ENCODE measurements at places on chromosomes 5 and 9.

DNA sequence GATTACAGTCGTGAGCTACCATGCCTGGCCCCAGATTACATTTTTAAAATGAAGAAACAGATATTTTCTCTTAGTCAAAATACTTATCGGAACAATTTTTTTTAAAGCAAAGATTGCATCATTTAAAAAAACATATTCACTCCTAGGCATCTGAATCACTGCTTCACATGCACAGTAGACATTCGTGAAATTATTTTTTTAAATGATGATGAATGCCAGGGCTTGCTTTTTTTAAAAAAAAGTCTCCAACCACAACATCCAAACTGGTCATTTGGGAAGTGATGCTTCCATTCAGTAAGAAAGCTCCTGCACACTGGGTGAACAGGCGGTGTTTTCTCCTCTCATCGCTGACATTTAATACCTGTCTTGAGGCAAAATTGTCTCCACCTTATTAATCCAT is 223.0 kb upstream of the DMRT1 start:
- DNase-seq, result no peak

- peak; percentile 66 for DNase-seq
These were observed 110.7 kb upstream of the RAD23B start for GRCh38 chr9:107172160-107172978.

DNA sequence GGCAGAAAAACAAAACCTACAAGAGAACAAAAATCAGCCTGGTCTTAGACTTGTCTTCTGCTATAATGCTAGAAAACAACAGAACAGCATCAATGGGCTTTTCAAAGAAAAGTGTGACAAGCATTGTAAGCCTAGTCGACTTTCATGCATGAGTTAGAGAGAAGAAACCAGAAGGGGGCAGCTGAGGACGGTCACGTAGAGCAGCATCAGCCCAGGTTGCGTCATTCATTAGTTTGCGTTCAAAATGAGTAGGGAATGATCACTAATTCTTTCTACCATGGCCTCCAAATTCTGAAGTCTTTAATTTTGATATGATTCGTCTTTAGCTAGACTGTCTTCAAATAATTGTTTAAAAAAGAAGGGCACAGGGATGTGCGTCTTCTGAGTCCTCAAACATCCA is 4.7 kb upstream of the ISCA1 start:
- no peak for DNase-seq

GRCh38 chr9:107163370-107163769 is 119.7 kb upstream of the RAD23B start:
- DNase-seq, result no peak

GRCh38 chr9:133806623-133807010 is 68.5 kb upstream of the SARDH start:
- DNase-seq, result no peak

DNA sequence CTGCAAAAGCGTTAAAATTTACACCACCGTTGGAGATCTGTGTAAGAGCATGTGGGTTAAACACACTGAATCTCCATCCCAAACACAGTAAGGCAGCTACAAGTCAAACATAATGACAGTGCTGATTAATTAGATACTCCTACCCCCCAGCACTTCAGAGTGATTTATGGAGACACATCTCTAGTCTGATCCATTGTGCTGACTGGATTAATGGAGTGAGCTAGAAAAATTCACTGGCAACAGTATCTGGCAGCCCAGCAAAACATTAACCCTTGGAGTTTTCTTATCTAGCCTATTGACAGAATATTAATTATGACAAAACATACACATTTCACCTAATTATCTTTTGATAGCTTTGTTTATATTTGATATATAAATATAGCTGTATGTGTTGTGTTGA is 188.6 kb upstream of the ISL1 start:
- DNase-seq, result no peak

- DNase-seq, result peak; percentile 92
These were observed 530 bp downstream of the RAPGEF1 start for GRCh38 chr9:131739133-131739958.

- peak; percentile 43 for DNase-seq
These were observed at the start of gene LARP1 for GRCh38 chr5:154755361-154756008. Gene LARP1, plus strand, starts transcription at chr5:154755377. Its CDS starts 381 bp downstream, at chr5:154755758.

DNA sequence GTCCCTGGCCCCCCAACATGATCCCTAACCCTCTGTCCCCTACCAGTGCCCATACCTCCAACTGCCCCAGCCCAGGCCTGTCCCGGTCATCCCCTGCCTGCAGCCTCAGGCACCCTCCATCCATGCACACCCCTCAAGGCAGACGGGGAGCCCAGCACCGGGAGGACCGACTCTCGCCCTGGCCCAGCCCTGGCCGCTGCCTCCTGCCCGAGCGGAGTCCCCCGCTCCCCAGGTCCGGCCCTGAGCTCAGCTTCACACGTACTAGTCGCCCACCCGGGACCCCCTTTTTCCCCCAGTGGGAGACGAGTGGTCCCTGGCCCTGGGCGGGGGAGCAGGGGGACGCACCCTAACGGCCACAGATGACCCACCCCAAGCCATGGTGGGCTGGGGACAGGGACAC is 49.0 kb upstream of the UBAC1 start:
- peak; percentile 65 for DNase-seq

DNA sequence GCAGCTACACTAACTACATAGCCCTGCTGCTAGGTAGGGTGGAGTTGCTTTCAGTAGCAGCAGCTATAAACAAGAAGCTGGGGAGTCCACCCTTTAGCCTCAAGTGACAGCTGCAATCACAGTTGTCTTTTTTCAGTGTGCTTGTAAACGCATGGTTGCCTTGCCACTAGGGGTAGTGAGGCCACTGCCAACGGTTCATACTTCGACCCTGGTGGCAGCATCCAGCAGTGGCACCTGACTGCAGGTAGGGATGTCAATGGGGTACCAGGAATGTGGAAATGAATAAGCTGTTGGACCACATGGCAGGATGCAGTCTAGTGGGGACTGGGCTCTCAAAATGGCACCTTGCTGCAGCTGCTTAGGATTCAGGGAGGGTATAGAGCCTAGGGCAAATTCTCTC is 367.2 kb downstream of the RASEF start:
- no peak for DNase-seq

DNA sequence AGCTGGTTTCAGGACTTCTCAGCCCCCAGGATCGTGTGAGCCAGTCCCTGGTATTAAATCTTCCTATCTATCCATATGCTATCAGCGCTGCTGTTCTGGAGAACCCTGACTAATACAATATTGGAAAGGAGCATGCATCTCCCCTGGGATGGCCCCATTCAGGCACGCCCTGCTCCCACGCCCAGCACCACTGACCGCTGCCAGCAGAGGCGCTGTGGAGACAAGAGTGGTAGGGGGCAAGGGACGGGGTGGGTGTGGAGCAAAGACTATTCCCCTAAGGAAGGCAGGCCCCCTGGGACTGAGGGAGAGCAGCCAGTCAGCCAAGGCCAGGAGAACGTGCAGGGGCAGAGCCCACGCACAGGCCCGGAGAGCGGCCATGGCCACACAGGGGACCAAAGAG is 116.0 kb downstream of the VAV2 start:
- DNase-seq, result no peak

DNA sequence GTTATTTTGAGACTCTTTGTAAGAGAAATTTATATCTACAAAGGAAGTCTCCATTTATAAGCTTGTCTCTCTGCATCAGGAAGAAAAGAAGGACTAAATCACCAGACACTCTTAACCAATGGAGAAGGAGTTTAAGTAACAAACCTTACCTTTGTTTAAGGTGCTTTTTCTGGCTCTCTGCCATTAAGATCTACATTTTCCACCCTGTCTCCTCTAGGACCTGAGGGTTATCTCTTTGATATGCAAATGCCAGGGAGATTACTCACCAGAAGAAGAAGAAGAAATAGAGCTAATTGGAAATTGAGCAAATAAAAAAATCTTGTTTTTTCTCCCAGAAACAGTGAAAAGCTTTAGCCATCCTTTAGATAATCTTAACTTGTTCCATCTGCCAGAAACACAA is 60.9 kb downstream of the CDKN2A start:
- no peak for DNase-seq

DNA sequence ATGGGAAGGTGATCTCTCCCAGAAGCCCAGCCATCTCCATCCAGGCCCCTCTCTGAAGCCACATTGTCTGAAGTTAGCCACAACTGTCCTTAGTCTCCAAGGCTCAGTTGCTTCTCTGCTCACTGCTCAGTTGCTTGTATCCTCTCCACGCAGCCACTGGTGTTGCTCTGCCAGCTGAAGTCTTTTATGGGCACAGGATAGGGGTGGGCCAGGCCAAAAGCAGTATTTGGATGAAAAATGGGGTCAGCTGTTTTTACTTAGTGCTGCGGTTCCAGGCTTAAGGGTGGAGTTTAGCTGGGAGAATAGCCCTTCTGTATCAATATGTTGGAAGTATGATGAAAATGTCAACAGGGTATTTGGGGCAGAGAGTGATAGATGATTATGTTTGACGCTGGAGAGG is 168.8 kb upstream of the PPP1R2B start:
- no peak for DNase-seq

DNA sequence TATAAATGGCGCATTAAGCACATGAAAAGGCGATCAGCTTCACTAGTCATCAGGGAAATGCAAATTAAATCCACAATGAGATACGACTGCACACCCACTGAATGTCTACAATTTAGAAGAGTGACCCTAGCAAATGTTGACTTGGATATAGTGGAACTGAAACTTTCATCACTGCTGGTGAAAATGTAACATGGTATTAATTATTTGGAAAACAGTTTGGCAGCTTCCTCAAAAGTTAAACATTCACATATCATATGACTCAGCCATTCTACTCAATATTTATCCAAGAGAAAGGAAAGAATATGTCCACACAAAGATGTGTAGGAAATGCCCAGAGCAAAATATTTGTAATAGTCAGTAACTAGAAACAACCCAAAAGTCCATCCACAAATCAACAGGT is 146.5 kb downstream of the LPAR1 start:
- DNase-seq, result no peak

DNA sequence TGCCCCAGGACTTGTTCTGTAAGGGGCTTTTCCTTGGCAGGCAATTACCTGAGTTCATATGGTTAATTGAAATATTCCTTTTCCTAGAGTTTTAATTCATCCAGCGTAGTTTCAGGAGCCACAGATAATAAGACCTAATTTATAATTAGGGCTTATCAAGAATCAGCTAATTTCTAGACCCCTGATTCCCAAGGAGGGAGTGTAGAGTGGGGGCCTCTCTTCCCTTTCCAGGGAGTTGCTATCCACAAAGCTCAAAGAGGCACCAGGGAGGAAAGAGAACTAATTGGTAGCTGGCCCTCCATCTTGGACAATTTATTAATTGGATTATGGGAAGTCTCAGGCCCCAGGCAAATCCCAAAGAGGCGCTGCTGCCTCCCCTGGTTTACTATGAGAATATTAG is 75.8 kb upstream of the ZNF618 start:
- DNase-seq, result no peak

- no peak for DNase-seq
These were observed 83.0 kb downstream of the NTNG2 start for GRCh38 chr9:132244582-132245455.

DNA sequence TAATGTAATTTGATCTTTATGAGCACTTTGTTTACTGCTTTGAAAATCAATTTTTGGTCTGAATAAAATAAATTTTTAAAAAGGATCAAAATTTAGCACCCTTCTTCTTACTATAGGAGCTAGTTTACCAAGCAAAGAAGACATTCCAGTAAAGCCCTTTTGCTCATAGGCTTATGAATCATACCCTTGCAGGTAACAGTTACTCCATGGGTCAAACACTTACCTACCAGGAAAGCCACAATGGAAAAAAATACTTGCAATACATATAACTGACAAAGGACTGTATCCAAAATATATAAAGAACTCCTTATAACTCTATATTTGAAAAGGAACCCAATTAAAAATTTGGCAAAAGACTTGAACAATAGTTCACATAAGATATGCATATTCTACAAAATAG is 66.6 kb downstream of the SHOC1 start:
- DNase-seq, result no peak

- DNase-seq, result no peak
These were observed 11.2 kb downstream of the CDK5RAP2 start for GRCh38 chr9:120568816-120569215.

GRCh38 chr9:138046641-138047301 is 169.2 kb downstream of the CACNA1B start:
- peak; percentile 18 for DNase-seq

GRCh38 chr9:126096340-126096739 is 230.3 kb upstream of the MVB12B start:
- DNase-seq, result no peak

- no peak for DNase-seq
These were observed 1.9 kb downstream of the SNX18 start for GRCh38 chr5:54519509-54519876.

DNA sequence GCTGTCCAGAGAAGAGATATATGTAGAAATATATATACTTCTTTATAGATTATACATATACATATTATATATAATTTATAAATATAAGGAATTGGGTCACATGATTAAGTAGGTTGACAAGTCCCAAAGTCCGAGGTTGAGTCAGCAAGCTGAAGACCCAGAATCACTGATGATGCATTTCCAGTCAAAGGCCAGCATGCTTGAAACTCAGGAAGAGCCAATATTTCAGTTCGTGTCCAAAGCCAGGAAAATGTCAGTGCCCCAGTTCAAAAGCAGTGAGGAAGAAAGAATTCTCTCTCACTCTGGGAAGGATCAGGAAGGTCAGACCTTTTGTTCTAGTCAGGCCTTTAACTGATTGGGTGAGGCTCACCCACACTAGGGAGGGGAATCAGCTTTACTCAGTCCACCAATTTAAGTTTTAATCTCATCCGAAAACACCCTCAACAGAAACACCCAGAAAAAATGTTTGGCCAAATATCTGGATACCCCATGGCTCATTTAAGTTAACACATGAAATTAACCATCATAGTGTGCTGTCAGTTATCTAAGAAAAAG is 42.0 kb upstream of the LVRN start:
- no peak for DNase-seq

GRCh38 chr9:37921546-37922300 is 17.8 kb upstream of the SLC25A51 start:
- DNase-seq, result peak; percentile 75

DNA sequence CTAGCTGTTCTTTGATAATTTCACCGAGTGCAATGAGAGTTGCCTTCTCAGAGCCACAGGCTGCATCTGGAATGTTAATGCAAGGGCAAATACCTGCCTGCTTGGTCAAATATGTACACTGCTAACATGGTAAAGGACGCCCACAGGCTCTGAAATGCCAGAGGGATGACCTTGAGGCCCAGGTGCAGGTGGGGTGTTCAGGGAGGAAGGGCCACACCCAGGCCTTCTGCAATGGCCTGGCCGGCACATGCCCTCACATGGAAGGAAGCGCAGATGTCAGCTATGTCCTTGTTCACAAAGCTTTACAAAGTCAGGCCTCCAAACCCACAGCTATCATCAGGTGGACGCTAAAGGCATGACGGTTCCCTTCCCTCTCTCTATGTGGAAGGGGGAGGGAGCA is 48.6 kb downstream of the HRH2 start:
- DNase-seq, result no peak

- no peak for DNase-seq
These were observed 50.6 kb downstream of the PTPN3 start for GRCh38 chr9:109447329-109448076.

GRCh38 chr5:14351845-14352712 is 208.9 kb downstream of the TRIO start:
- DNase-seq, result no peak

DNA sequence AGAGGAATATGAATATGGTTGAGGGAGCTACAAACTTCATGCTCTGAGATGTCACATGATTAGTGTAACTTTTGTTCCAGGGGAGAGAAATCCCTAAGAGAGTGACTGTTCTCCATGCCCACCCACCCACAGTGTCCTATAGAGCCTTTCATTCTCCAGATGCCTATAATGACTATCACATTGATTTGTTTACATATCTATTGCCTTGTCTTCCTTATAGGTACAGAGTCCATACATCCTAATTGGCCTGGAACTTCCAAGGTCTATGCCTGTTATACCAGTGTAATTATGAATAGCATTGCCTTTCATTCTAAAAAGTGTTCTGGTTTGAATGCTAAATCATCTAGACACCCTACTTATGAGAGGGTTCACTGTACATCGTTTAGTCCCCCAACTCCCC is 475.4 kb downstream of the RAB3C start:
- no peak for DNase-seq
